Adrenal gland (tissue), 19 donors: ENCODE measurements at places on chromosomes 5 and 9. TPM values are rescaled to one million over a fixed set of nuclear protein-coding genes. Genes with fewer than 3 reads are reported as not detected.

The PLAC8L1 gene
- 1.2 TPM for polyA plus RNA-seq

The CTXN3 gene
- not detected for polyA plus RNA-seq

The FIBCD1 gene
- polyA plus RNA-seq = 0.11 TPM

The APBA1 gene
- polyA plus RNA-seq = 0.64 TPM

The ZDHHC11B gene
- 1.7 TPM for polyA plus RNA-seq

The CDC37L1 gene
- 10.9 TPM for polyA plus RNA-seq

The TMEM215 gene
- not detected for polyA plus RNA-seq

The CCDC152 gene
- 0.61 TPM for polyA plus RNA-seq

The BRINP1 gene
- polyA plus RNA-seq = 0.64 TPM

The ADAMTS19 gene
- 0.30 TPM for polyA plus RNA-seq

The INSYN2B gene
- polyA plus RNA-seq = 0.26 TPM

The PPP3R2 gene
- not detected for polyA plus RNA-seq

The TRAF2 gene
- 24.7 TPM for polyA plus RNA-seq

The SLC36A2 gene
- polyA plus RNA-seq = 0.07 TPM

The PPP2R2B gene
- 4.6 TPM for polyA plus RNA-seq

The CCNJL gene
- 3.3 TPM for polyA plus RNA-seq

The CAVIN4 gene
- polyA plus RNA-seq = not detected

The GALNT12 gene
- polyA plus RNA-seq = 2.8 TPM

DNA sequence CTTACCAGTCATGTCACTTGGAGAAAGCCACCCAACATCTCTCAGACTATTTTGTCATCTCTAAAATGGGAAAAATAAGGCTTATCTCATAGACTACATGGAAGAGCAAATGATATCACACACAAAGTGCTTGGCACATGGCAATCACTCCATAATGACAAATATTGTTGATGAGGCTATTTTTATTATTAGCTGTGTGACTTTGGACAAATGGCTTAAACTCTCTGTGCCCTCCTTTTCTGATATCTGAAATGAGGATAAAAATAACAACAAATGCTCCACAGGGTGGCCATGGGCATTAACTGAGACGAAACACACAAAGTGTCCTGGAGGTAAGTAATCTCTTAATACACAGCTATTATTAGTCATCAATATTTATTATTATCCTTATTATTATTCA, 125.5 kb upstream of the HAND1 start:
- no peaks in the 10 kb centered on the region for H3K4me1 ChIP-seq
- H3K36me3 ChIP-seq = no peaks in the 10 kb centered on the region

- peaks cover 61% of the 10 kb centered on the region for H3K27me3 ChIP-seq
- H3K27ac ChIP-seq = no peak overlapping the region
- H3K4me3 ChIP-seq = no peak overlapping the region
- peaks cover 31% of the 10 kb centered on the region for H3K4me1 ChIP-seq
Observed at GRCh38 chr5:55231029-55231918, 2.1 kb downstream of the CCNO start.

DNA sequence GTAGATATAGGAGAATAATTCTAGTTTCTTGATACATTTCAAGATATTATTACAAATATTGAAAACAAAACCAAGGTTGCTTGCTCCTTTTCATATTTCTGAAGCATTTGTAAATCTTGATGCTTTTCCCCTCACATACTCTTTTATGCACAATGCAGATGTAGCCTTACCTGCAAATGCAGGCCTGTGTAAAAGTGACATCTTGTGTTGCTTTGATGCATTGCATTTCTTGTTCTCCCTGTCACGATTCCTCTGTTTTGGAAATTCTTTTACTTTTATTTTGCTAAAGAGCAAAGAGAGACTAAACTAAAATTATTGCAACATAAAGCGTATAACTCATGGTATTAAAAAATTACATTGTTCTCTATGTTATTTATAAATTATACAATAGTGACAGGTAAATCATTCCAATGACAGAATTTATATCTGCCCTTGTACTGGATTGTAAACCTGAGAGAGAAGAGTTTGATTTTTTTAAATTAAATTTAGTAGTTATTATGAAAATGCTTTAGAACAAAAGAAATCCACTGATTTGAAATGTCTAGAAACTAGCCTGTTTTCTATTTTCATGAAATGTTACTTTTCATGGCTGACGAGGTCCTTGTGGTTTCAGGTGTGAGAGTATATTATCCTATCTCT, 970.0 kb downstream of the MAT2B start:
- H3K27me3 ChIP-seq = no peaks in the 10 kb centered on the region
- no peak overlapping the region for H3K4me3 ChIP-seq
- no peaks in the 10 kb centered on the region for H3K4me1 ChIP-seq
- no peaks in the 10 kb centered on the region for H3K36me3 ChIP-seq

GRCh38 chr9:68775003-68775730, 70.1 kb downstream of the PIP5K1B start:
- H3K36me3 ChIP-seq = no peaks in the 10 kb centered on the region
- no peak overlapping the region for H3K4me3 ChIP-seq
- peaks cover 29% of the 10 kb centered on the region for H3K4me1 ChIP-seq

- no peaks in the 10 kb centered on the region for H3K36me3 ChIP-seq
- peaks cover 61% of the 10 kb centered on the region for H3K4me1 ChIP-seq
- DNase-seq = peak; percentile 3
- no peak overlapping the region for H3K4me3 ChIP-seq
- no peak overlapping the region for H3K27ac ChIP-seq
Observed at GRCh38 chr9:104861397-104861796, 66.6 kb downstream of the ABCA1 start.

GRCh38 chr5:137348759-137349158, 150.4 kb downstream of the SPOCK1 start:
- H3K27me3 ChIP-seq = no peaks in the 10 kb centered on the region
- no peaks in the 10 kb centered on the region for H3K36me3 ChIP-seq
- no peaks in the 10 kb centered on the region for H3K4me1 ChIP-seq

GRCh38 chr5:9239071-9239470, 306.8 kb downstream of the SEMA5A start:
- no peak for DNase-seq
- H3K27ac ChIP-seq = no peak overlapping the region
- H3K36me3 ChIP-seq = no peaks in the 10 kb centered on the region

- no peaks in the 10 kb centered on the region for H3K27me3 ChIP-seq
- no peaks in the 10 kb centered on the region for H3K36me3 ChIP-seq
- H3K27ac ChIP-seq = no peak overlapping the region
- H3K4me1 ChIP-seq = peaks cover 14% of the 10 kb centered on the region
- DNase-seq = no peak
Observed at GRCh38 chr5:62587737-62588136, 9.1 kb downstream of the LRRC70 start.

DNA sequence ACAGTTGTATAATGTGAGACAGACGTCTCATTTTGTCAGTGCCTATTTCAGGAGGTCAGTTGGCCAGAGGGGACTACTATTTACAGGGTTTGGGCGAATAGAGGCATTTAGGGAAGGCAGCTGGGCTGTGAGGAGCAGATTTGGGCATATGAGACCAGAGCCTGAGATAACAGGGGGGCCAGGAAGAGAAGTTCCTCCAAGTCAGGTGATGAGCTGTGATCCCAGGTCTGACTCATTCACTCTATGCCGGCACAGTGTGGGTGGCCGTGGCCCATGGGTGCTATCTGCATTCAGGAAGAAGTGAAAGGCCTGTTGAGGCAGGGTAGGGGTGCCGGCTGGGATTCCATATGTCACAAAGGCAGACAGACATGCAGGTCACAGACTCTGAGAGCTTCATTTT, 142.8 kb downstream of the PDZD2 start:
- H3K36me3 ChIP-seq = no peaks in the 10 kb centered on the region
- no peaks in the 10 kb centered on the region for H3K4me1 ChIP-seq
- no peaks in the 10 kb centered on the region for H3K27me3 ChIP-seq
- no peak overlapping the region for H3K4me3 ChIP-seq

- H3K27me3 ChIP-seq = no peaks in the 10 kb centered on the region
- peaks cover 7% of the 10 kb centered on the region for H3K4me1 ChIP-seq
- no peak overlapping the region for H3K4me3 ChIP-seq
- no peak for DNase-seq
Observed at GRCh38 chr5:131595088-131596033, 39.7 kb downstream of the RAPGEF6 start.

GRCh38 chr9:112137066-112137465, 38.0 kb downstream of the SUSD1 start:
- no peak overlapping the region for H3K4me3 ChIP-seq
- H3K36me3 ChIP-seq = no peaks in the 10 kb centered on the region
- H3K27ac ChIP-seq = no peak overlapping the region
- no peaks in the 10 kb centered on the region for H3K4me1 ChIP-seq
- no peak for DNase-seq

DNA sequence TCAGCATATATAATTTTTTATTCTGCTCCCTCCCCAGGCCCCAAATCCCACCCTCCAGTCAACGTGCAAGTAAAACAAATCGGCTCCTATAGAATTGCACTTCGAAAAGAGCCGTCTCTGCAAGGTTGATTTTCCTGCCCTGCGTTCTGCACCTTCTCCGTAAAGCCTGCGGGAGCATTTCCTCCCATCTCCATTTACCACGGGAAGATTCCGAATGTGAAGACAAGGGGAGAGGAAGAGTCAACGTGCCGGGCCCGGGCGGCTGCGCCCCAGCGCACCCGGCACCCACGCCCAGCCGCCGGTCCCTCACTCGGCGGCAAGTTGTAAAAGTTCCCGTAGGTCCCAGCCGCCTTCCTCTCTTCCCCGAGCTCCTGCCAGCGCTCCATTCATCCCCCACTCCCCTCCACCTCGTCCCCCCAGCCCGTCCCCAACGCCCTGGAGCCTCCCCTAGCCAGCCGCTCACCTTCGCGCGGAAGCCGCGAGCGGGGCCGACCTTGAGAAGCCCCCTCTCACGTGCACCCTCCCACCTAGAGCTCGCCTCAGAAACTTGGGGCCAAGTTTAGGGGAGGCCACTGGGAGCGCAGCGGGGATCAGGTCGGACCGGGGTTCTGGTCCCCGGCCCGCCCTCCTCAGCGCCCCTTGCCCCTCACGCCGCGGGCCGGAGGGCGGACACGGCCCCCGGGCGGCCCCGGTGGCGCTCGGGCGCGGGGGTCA, 431 bp downstream of the BNC2 start:
- H3K36me3 ChIP-seq = no peaks in the 10 kb centered on the region
- H3K27me3 ChIP-seq = no peaks in the 10 kb centered on the region
- peaks cover 4% of the 10 kb centered on the region for H3K4me1 ChIP-seq
- no peak for DNase-seq
- peak overlapping the region; percentile 89 for H3K27ac ChIP-seq

GRCh38 chr5:147436596-147436995, 73.3 kb downstream of the DPYSL3 start:
- H3K4me3 ChIP-seq = no peak overlapping the region
- no peaks in the 10 kb centered on the region for H3K4me1 ChIP-seq
- no peaks in the 10 kb centered on the region for H3K27me3 ChIP-seq

GRCh38 chr9:35748858-35749514, at the start of the genes GBA2 and RGP1:
TSS of gene GBA2 (minus strand) at chr9:35749228. CDS start at chr9:35748704, 524 bp downstream.
TSS of gene RGP1 (plus strand) at chr9:35749287. CDS start at chr9:35749756, 469 bp downstream.
- no peaks in the 10 kb centered on the region for H3K27me3 ChIP-seq
- H3K4me1 ChIP-seq = peaks cover 48% of the 10 kb centered on the region
- H3K36me3 ChIP-seq = peaks cover 41% of the 10 kb centered on the region
- peak; percentile 81 for DNase-seq

GRCh38 chr5:54624805-54625568, 107.4 kb downstream of the SNX18 start:
- H3K4me1 ChIP-seq = no peaks in the 10 kb centered on the region
- no peaks in the 10 kb centered on the region for H3K36me3 ChIP-seq
- H3K27ac ChIP-seq = no peak overlapping the region

- no peaks in the 10 kb centered on the region for H3K27me3 ChIP-seq
- no peak overlapping the region for H3K4me3 ChIP-seq
- H3K36me3 ChIP-seq = no peaks in the 10 kb centered on the region
- DNase-seq = no peak
- H3K4me1 ChIP-seq = no peaks in the 10 kb centered on the region
Observed at GRCh38 chr9:76799473-76799872, 35.2 kb downstream of the PCA3 start.

DNA sequence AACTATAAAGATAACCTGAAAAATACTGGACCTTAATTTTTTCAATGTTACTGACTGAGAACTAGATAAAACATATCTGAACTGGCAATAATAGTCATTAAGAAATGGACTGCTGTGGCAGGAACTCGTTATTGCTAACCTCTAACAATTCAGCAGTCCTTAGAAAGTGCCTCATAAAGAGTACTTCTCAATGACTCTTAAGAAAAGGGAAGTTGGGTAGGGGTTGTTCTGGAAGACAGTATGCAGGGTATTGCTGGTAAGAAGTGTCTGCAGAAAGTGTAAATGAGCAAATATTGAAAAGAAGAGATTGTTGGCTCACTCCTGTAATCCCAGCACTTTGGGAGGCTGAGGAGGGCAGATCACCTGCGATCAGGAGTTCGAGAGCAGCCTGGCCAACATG, 27.9 kb downstream of the FOXD1 start:
- H3K4me3 ChIP-seq = no peak overlapping the region
- H3K36me3 ChIP-seq = no peaks in the 10 kb centered on the region
- peaks cover 74% of the 10 kb centered on the region for H3K27me3 ChIP-seq
- no peaks in the 10 kb centered on the region for H3K4me1 ChIP-seq

GRCh38 chr5:17748941-17749340, 114.7 kb downstream of the TAF11L14 start:
- H3K4me1 ChIP-seq = no peaks in the 10 kb centered on the region
- DNase-seq = no peak
- H3K27ac ChIP-seq = no peak overlapping the region
- no peaks in the 10 kb centered on the region for H3K36me3 ChIP-seq
- H3K27me3 ChIP-seq = no peaks in the 10 kb centered on the region

DNA sequence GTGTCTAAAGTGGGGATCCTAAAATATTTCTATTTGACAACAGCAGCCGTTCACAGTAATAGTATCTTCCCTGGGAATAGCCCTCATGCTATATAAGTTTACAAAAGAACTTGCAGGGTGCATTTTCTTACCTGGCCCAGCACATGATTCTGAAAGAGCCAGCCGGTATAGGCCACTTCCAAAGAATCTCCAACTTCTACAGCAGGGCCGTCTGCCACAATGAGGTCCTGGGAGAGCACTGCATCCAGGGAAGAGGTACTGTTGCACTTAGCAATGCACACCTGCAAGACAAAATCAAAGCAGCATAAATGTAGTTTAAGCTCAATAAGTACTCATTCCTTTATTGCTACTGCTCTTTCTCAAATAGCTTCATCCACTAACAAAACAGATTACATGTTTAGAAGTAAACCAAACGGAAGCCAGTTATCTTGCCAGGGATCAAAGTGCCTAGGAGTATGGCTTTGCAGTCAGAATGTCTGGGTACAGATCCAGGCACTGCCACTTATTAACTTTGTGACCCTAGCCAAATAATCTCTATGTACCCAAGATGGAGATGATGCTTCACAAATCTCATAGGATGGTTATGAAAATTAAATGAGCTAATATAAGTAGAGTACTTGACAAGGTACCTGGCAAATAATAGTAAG, 21.3 kb downstream of the FKBP15 start:
- no peak overlapping the region for H3K27ac ChIP-seq
- peaks cover 67% of the 10 kb centered on the region for H3K36me3 ChIP-seq
